ENCODE measurements at places on chromosomes 4 and X.
A peak's percentile ranks its signal among the peaks of the same experiment; 100 is the strongest.

DNA sequence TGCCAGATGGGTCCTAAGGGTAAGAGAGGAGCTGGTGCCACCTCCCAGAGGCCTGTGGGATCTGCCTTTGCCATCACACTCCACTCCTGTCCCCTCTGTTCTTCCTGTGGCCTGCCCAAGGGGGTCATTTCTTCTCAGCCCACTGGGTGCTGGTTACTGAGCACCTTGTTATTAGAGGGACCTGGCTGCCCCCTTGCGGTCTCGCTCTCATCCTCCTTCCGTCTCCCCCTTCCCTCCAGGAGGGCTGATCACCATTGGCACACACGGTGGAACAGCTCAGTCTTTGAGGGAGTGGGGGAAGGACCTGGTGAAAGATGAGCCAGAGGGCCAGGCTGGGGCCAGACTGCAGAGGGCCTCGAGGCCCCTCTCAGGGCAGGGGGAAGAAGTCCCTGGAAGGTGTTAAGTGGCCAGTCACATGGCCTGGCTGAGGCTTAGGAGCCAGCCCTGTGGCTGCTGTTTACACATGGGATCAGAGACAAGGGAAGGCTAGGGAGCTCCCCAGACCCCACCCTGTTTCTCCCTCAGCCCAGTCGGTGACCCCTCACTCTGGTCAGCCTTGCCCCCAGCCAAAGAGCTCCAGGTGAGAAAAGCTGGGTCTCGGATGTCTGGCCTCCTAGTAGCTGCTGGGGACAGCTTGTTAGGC, 68.1 kb downstream of the MTMR1 start:
- no peak for DNase-seq

- peak; percentile 80 for DNase-seq
Measured at GRCh38 chrX:7086384-7086783, 61.1 kb upstream of the STS start.

DNA sequence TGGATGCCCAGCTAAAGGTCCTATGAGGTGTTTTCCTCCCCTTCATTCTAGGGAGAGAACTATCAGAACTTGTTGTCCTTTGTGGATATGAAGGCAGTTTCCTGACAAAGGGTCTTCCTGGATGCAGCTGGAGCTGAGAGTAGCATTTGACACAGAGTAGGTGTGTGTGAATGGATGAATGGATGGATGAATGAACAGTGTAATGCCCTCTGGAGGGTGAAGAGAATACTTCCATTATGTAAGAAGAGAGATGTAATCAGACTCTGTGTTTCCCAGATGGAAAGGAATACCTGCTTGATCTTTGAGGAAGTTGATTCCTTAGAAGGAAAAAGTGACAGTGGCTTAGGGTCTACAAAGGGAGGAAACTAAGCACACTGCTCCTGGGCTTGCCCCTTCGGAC, 55.4 kb upstream of the AADAT start:
- no peak for DNase-seq

DNA sequence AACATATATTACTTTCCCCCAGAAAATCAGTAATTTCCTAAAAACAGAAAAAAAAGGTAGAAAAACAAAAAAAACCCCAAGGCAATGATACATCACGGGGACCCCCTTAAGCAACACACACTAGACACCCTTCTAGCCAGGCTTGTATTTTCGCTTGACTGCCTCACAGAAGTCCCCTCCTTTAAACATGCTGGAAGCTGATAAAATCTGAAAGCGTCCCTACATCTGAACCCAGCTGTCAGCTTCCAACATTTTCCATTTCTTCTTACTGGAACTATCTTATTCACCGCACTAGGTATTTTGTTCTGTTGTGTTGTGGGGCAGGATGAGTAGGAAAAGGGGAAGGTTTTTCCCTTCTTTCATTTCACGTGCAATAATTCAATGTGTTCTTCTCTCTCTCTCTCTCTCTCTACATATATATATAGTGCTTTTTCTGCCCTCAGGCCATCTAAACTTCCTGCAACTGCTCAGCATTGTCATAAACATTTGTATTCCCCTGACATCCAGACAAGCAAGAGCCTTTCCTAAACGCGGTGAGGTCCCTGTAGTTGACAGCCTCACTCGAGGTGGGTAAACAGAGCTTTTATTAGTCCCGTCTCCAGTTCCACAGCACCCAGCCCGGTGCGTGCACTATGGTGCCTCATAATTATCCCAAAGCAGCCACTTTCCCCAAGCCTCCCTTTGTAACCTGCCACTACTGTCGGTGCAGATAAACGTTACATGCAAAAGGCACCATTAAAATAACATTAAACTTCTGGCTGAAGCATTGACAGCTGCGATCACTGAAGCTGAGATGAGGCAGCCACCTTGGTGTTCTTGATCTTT, 82.5 kb downstream of the GATB start:
- no peak for DNase-seq

GRCh38 chr4:82358847-82359246, 14.9 kb downstream of the HNRNPD start:
- DNase-seq = peak; percentile 61

GRCh38 chr4:53589511-53589910, 1.8 kb downstream of the LNX1 start:
- no peak for DNase-seq

GRCh38 chr4:56139241-56139827, 190.6 kb downstream of the CEP135 start:
- no peak for DNase-seq

DNA sequence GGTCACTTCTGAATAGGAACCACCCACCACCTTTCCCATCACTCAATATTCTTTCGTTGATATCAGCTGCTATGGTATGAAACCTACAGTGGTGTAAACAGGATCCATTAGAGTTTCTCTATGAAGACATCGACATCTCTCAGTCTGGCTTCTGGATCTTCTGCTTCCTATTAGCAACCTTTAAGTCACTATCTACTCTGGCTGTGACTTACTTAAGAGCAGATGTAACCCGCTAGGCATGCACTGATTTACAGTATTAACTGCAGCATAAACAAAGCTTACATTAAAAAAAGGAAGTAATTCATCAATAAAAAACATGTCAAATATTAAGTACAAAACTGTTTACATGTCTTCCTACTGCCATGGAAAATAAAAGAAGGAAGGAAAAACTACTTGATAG, 96.4 kb downstream of the ANAPC10 start:
- no peak for DNase-seq

All from common myeloid progenitor, CD34-positive (primary cell).